H7 (cell line): ENCODE measurements at places on chromosomes 4 and X. TPM values are rescaled to one million over a fixed set of nuclear protein-coding genes. Genes with fewer than 3 reads are reported as not detected.

Gene SHROOM2
- total RNA-seq, result 22.9 and 24.1 TPM in 2 replicates

Gene FGFR3
- 37.5 and 43.6 TPM in 2 replicates for total RNA-seq

Gene RTL5
- 1.3 and 1.5 TPM in 2 replicates for total RNA-seq

Gene SASH3
- total RNA-seq, result not detected in 2 replicates

Gene LIMCH1
- 0.76 and 0.85 TPM in 2 replicates for total RNA-seq

Gene STATH
- total RNA-seq, result not detected in 2 replicates

Gene DOK7
- total RNA-seq, result 0.22 and 0.73 TPM in 2 replicates

Gene NSDHL
- 17.2 and 18.0 TPM in 2 replicates for total RNA-seq

Gene RFC1
- total RNA-seq, result 44.7 and 69.7 TPM in 2 replicates

Gene AR
- total RNA-seq, result 8.3 and 10.3 TPM in 2 replicates

Gene RIBC1
- 0.69 and 2.0 TPM in 2 replicates for total RNA-seq

Gene LONRF3
- 0.10 TPM in 1 of 2 replicates, not detected in the other for total RNA-seq

Gene GABRQ
- total RNA-seq, result 3.5 and 3.8 TPM in 2 replicates

Gene CUL4B
- total RNA-seq, result 18.4 and 28.0 TPM in 2 replicates

Gene NSG1
- 25.3 and 31.1 TPM in 2 replicates for total RNA-seq

Gene OPN1MW
- total RNA-seq, result not detected in 2 replicates

Gene FAM53A
- total RNA-seq, result 7.4 and 24.5 TPM in 2 replicates

Gene CYTL1
- 1.5 and 3.5 TPM in 2 replicates for total RNA-seq
